ENCODE measurements at places on chromosomes 6 and 20.
A peak's percentile ranks its signal among the peaks of the same experiment; 100 is the strongest.

- DNase-seq: no peak
Observed at GRCh38 chr20:38044685-38045084, 11.1 kb downstream of the RPRD1B start.

DNA sequence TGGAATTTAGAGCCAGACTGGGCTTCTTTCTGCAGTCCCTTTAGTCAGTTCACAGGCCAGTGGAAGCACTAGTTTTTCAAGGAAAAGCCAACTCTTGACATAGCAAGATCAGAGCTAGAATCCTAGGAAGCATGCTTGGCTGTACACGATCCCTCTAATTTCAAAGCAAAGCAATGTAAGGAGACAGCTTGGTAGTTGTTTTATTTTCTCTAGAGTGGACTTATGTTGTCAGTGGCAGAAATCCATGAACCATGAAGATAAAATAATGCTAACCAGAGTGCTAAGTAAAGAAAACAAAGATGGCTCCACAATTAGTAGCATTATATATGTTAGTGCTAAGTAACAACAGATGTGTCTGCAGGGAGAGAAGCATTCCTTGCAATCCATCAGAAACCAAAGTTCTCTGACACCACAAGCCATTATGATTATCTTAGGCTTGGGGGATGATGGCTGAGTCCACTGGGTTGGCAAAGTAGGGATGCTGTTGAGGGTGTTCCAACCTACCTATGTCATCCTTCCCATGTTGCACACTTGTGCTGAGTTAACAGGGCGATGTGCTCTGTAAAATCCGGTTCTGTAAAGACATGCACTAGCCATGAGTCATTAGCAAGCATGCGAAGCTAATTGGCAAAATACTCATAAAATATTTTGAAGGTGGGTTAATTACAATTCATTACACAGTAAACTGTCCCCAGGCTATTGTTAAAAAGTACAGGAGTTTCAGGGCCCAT, 115.2 kb downstream of the BMP2 start:
- no peak for DNase-seq

DNA sequence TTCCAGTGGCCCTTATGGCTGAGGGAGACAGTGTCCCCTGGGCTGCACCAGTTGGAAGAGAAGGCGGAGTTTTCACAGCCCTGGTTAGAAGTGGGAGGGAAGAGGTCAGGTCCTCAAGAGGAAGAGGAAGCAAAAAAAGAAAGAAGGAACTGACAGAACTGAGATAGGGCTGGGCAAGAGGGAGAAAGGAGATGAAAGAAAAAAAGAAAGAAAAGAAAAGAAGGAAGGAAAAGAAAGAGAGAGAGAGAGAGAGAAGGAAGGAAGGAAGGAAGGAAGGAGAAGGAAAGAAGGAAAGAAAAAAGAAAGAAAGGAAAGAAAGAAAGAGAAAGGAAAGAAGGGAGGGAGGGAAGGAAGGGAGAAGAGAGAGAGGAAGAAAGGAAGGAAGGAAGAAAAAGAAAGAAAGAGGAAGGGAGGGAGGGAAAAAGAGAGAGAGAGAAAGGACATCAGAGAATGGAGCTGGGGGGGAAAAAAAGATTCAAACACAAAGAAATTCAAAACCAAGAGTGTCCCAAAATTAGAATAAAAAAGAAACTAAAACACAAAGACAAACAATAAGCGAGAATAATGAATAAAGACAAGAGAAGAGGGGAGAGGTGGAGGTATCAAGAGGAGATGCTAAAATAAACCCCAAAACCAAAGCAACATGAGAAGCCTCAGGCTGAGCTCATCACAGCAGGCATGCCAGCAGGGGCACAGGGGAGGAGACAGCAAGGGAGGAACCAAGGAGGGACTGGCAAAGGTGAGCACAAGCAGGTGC, 5.3 kb upstream of the FUCA2 start:
- no peak for DNase-seq

DNA sequence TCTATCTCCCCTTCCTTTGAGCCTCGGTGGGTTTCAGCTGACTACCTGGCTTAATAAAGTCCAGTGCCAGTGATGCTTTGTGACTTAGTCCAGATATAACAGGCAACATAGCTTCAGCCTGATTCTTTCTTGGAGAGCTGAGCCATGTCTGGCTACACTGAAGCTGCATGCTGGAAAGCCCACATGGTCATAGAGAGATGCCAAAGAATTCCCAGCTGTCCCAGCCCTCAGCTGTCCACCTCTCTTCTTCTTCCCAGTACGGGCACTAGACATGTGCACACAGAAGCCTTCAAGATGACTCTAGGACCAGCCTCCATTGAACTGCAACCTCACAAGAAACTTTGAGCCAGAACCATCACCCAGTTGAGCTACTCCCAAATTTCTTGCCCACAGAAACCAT, 154.1 kb upstream of the MYLIP start:
- no peak for DNase-seq

GRCh38 chr6:118993803-118994251, 58.9 kb upstream of the MCM9 start:
- no peak for DNase-seq

- DNase-seq: no peak
Observed at GRCh38 chr6:89118931-89119330, 1.1 kb upstream of the SRSF12 start.

- no peak for DNase-seq
Observed at GRCh38 chr20:31746068-31746878, 7.2 kb downstream of the TPX2 start.

DNA sequence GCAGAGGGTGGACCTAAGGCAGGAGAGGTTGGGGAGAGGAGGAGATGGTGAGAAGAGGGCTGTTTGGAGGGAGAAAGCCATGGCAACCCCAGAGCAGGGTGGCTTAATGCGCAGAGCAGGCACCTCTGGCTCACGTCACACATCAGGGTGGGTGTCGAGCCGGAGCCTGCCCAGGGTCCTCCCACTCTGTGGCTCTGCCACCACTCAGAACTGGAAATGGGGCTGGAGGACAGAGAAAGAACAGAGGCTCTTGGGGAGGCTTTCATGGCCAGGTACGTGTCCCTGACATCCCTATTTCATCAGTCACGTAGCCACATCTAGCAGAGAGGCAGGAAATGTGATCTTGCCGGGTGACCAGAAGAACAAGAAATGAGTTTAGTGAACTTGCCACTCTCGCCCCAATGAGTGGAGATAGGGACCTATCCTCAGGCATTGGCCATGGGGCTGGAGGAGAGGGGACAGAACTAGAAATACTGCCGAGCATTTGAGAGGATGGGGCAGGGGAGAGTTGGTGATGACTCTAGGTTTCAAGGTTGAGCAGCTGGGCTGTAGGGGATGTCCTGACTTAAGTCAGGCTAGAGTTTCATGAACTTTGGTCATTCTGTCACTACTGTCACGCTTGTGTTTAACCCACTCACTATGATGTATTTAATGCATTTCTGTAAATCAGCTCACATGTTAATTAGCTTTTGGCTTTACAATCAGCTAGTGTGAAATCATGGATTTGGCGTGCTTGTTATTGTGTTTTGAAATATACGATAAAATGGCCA, 52.7 kb downstream of the CDH26 start:
- DNase-seq: no peak

- no peak for DNase-seq
Observed at GRCh38 chr20:50930139-50930975, 880 bp downstream of the ADNP start.

GRCh38 chr6:51213811-51214210, 395.1 kb downstream of the TFAP2B start:
- no peak for DNase-seq

GRCh38 chr6:43608310-43608763, 20.7 kb downstream of the GTPBP2 start:
- peak; percentile 43 for DNase-seq

GRCh38 chr20:17655865-17656479, 26.1 kb downstream of the RRBP1 start:
- peak; percentile 8 for DNase-seq

DNA sequence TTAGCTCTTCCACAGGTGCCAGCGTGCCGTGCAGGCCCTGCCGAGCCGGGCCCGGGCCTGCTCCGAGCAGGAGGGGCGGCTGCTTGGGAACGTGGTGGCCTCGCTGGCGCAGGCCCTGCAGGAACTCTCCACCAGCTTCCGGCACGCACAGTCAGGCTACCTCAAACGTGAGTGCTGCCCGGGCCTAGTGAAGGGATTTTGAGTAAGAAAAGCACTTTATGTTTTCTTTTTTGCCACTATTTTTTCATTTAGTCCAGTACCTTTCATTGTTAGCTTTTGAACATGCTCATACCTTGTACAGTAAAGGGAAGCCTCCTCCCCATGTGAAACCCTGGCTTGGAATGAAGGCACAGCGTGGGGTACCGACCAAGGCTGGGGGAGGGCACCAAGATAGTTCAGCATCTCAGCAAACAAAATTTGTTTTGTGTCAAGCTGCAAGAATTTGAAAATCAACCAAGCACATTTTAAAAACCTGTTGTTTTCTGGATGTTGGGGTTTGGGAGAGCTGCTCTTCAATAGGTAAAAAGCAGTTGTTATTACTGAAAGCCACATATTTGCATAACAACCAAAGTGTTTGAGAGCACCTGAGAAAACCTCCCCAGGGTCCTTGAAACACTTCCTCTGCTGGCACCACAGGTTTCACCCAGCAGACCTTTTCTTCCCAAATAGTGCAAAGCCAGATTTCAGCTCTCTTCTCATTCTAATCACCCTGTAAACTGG, 18.4 kb downstream of the STX16 start:
- DNase-seq: no peak

DNA sequence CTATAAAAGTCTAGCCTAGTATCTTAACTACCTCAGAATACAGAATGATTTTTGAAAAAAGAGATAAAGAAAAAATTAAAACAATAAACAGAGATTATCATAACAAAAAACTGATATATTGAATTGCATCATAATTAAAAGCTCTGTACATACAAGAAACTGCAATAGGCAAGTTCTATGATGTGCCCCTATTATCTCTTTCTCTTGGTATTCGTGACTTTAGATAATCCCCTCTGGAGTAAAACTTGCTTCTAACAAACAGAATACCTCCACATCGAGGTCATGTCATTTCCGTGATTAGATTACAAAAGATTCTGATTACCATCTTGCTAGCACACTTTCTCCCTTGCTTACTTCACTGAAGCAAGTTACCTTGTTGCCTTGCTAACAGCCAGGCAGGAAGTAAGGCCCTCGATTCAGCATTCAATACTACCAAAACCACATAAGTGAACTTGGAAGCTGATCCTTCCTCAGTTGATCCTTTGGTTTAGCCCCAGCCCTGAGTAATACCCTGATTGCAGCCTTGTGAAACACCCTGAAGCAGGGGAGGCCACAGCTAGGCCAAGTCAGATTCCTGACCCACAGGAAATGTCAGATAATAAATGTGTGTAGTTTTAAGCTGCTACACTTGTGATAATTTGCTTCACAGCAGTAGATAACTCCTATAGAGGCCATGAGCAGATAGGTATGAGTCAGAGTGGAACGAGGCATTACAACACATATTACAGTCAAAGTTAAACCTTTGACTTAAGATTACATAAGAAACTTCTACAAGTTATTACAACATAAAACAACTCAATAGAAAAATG, 53.7 kb upstream of the TMX4 start:
- no peak for DNase-seq

GRCh38 chr6:101380897-101381630, 12.4 kb upstream of the GRIK2 start:
- DNase-seq: no peak

GRCh38 chr6:105495515-105495914, 92.6 kb upstream of the PREP start:
- no peak for DNase-seq

GRCh38 chr6:25008707-25009392, 73.1 kb upstream of the RIPOR2 start:
- no peak for DNase-seq

- no peak for DNase-seq
Observed at GRCh38 chr6:20604159-20604558, 69.9 kb downstream of the CDKAL1 start.

GRCh38 chr6:71406865-71407860, 118.6 kb downstream of the OGFRL1 start:
- DNase-seq: peak; percentile 73

DNA sequence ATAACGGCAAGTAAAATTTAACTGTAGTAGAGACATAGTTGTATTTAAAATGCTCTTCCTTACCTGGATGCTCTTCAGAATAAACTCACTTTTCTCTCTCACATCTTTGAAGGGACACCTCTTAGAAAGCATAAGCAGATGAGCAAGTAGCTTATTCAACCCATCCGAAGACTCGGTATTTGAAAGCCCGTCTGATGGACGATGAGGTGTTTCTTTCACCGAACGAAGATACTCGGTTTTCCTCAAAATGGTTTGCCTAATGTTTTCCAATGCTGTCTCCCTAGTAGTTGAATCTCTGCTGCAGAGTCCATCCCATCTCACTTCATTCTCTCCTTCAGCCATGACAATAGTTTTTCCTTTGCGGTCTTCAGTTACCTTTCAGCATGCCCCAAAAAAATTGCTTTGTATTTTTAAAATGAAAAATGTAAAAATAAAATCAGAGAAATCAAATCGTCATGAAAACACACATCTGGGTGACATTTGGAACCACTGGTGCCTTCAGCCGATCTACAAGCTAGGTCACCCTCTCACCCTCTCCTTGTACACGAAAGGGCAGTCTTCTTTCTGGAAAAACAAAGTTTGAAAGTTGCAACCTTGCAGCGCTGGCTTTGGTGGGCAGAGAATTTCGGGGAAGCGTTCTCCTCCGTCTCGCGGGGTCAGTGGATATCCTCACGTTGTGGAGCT, 772 bp downstream of the SESN1 start:
- no peak for DNase-seq

- no peak for DNase-seq
Observed at GRCh38 chr6:11211254-11211653, 21.2 kb downstream of the NEDD9 start.

- no peak for DNase-seq
Observed at GRCh38 chr20:12906361-12906760, 102.4 kb upstream of the SPTLC3 start.

DNA sequence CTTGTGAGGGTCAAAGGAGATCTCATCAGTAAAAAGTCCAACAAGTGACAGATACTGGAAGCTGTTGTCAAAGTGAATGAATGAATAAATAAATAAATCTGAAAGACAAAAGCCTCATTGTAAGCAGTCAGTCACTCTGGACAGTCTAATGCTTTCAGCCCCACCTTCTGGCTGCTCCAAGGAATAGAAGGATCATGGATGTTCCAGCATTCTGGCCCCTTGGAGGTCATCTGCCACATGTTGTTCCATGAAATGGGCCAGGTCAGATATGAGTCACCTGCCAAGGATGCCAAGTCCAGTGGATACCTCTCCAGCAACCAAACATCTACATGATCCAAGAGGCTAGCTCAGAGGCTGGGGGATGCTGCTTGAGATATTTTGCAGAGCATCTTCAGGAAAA, 185.6 kb downstream of the BMP7 start:
- peak; percentile 20 for DNase-seq

GRCh38 chr20:25082498-25082873, 545 bp upstream of the VSX1 start:
- no peak for DNase-seq

GRCh38 chr6:150685860-150686259, 86.2 kb downstream of the PLEKHG1 start:
- DNase-seq: peak; percentile 11

All from RCC 7860 (cell line).